ENCODE measurements at places on chromosomes 1 and 21.
A peak's percentile ranks its signal among the peaks of the same experiment; 100 is the strongest.

- DNase-seq: no peak
Observed at GRCh38 chr1:156823210-156823790, 6.7 kb upstream of the SH2D2A start.

DNA sequence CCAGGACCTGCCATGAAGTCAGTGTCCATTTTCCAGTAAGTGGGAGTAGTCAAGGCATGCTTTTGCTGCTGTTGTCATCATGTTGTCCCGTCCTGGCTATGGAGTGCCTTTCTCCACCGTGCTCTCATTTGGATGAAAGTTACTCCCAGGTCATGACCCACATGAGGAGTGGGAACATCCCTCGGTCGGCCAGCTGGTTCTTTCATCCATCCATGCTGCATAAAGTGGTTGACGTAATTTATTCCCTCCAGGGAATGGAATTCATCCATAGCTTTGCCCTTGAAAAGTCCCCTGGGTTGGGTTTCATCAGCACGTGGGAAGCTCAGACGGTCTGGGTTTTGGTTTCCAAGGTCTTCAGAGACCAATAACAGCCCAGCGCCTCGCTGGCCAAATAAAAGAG is 11.6 kb downstream of the PLA2G2A start:
- DNase-seq: no peak

DNA sequence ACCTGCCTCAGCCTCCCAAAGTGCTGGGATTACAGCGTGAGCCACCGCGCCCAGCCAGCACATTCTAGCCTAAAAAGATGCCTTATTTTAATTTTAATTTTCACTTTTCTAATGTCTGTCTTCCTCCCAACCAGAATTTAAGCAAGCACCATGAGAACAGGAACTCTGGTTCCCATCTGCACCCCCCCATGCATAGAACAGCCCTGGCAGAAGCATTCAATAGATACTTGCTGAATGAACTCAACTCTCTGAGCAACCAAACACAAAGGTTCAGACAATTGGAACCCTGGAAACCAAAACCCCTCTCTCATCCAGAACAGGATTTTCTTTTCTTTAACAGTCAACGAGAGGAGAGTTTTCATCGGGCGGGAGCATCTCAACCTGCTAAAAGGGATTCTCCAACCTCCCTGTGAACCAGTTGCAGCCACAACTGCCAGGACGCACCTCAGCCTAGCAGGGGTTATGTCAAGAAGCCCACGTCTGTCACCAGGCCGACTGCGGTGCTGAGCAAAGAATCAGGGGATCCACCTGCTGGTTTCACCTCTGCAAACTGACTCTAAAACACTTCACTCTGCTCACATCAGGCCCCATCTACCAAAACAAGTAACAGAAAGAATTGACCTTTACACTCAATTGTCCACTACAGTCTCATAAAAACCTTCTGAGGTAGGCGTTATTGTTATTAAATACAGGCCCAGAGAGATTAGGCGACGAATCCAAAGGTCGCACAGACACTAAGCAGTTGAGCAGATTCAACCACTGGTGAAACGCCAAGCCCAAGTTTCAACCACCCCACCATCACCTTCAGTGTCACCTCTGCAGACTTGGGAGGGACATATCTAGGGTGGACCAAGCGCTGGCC is 1.7 kb downstream of the KIAA2013 start:
- no peak for DNase-seq

DNA sequence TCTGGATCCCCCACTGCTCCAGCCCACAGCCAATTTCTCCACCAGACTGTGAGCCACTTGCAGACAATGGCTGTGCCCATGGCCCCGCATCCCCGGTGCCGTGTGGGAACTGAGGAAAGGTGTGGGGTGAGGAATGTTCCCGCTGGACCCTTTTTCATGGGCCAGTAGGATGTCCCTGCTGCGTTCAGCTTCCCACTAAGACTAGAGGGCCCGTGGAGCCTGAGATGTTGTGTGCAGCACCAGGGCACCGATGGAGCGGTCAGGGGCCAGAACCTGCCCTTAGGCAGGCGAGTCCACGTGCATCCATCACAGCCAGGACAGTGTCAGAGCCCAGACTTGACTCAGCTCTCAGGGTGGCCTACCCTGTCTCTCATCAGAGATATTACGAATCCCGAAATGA is 105.7 kb upstream of the COL6A1 start:
- DNase-seq: no peak

- DNase-seq: no peak
Observed at GRCh38 chr1:108537976-108538375, 21.9 kb upstream of the EEIG2 start.

- DNase-seq: no peak
Observed at GRCh38 chr1:173005196-173005864, 45.4 kb downstream of the TNFSF18 start.

GRCh38 chr21:32004291-32004690 is 131.5 kb downstream of the HUNK start:
- DNase-seq: peak; percentile 19

DNA sequence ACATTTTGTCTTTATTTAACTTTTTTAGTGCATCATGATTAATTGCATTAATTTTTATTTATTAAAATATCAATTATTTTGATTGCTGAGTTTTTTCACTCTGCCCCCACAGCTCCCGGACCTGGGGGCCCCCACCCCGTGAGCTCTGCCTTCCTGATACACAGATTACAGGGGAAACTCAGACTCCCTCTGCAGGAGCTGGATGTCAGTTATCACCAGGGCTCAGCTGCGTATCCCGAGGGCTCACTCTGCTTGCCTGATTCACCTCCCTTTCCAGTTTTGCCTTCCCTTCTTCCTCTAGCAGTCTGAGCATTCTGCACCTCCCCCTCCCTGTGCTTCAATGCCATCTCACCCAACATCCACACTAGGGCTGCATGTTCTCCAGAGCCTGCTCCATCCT is 98.2 kb downstream of the ATP1A1 start:
- no peak for DNase-seq

- no peak for DNase-seq
Observed at GRCh38 chr1:70044832-70045231, 160.5 kb downstream of the LRRC40 start.

- DNase-seq: peak; percentile 10
Observed at GRCh38 chr1:180301135-180301742, 71.2 kb downstream of the LHX4 start.

GRCh38 chr1:20322081-20322824 is 31.6 kb downstream of the VWA5B1 start:
- no peak for DNase-seq

GRCh38 chr1:156069490-156070455 is 8.8 kb downstream of the RAB25 start:
- no peak for DNase-seq

DNA sequence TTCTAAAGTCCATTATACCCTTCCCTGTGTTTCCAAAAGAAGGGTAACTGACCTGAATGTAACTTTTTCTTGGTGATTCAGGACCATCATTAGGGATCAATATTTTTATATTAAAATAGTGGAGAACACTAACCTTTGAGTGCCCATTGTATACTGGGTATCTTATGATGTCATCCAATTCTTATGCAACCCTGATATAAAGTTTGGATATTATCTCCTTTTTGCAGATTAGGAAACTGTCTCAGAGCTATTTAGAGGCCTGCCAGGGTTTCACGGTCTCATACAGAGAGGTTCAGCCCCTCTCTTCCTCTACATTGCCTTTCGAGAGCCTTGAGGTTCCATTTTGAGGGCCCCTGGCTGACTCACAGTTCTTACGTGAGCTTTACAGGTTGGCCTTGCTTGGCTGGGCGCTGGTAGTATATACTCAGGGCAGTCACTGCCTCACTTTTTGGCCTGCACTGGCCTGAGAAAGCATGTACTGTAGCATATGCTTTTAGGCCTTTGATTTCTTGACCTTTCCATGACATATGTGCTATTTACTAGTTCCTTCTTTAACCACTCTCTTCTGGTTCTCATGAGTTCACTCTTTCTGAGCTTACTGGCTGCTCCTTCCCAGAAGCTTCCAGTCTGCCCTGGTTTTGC is 15.7 kb upstream of the FOXO6 start:
- no peak for DNase-seq

- DNase-seq: no peak
Observed at GRCh38 chr1:109162626-109163025, 48.7 kb downstream of the ELAPOR1 start.

- no peak for DNase-seq
Observed at GRCh38 chr21:33312121-33312520, 12.6 kb upstream of the IFNAR1 start.

GRCh38 chr1:8529901-8530300 is 212.0 kb downstream of the SLC45A1 start:
- no peak for DNase-seq

DNA sequence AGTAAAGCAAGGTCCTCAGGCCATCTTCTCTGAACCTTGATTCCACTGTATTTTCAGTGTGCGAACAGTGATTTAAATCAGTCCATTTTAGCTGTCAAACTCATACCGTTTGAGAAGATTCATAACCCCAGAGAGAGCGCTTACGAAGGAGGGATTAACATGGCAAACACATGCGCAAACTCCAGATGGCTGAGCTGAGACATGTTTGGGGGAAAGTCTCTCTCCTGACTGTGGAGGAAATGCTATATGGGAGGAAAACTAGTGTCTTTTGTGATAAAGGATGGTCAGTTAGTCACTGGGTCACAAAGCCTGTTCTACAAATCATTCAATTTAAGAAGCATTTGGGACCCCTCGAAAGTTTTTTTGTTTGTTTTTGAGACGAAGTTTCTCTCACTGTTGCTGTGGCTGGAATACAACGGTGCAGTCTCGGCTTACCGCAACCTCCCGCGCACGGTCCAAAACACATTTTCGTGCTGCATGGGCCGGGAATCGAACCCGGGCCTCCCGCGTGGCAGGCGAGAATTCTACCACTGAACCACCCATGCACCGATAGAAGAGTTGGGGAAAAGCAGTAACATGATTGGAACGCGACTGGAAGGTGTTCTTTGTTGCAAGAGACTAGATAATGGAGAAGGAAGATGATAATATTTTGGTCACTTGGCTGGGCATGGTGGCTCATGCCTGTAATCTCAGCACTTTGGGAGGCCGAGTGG is 58.4 kb upstream of the CXADR start:
- peak; percentile 95 for DNase-seq

- DNase-seq: peak; percentile 46
Observed at GRCh38 chr21:17513214-17514123, 626 bp downstream of the CXADR start.

GRCh38 chr1:34845131-34845901 is 14.2 kb downstream of the SMIM12 start:
- DNase-seq: no peak

GRCh38 chr1:115056395-115056798 is 26.8 kb downstream of the TSHB start:
- DNase-seq: peak; percentile 41

DNA sequence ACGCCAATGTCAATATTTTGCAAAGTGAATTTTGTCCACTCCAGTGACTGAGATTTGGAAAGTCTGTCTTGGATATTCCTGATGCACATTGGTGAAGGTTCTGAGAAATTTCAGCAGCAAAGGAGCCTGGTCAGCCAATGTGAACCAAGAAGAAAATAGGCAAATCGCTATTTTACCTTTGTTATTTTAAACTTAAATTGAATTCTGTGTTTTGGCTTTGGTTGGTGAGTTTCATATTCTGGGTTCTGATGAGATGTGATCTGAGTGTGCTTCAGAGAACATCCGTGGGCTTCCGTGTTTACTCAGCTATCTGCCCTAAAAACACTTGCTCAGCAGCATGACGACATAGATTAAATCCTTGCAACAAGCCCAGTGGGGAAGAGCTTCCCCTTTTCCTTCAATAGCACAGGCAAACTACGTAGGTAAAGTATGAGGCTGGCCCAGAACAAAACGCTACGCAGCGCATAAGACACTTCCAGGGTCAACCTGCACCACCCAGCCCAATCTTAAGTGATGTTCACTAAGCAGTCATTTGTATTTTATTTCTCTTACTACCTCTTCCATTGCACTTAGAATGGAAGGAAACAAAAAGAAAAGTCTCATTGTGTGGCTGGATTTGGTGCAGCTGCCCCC is 176.4 kb upstream of the KAZN start:
- DNase-seq: no peak

- no peak for DNase-seq
Observed at GRCh38 chr1:51966559-51966958, 23.9 kb downstream of the RAB3B start.

DNA sequence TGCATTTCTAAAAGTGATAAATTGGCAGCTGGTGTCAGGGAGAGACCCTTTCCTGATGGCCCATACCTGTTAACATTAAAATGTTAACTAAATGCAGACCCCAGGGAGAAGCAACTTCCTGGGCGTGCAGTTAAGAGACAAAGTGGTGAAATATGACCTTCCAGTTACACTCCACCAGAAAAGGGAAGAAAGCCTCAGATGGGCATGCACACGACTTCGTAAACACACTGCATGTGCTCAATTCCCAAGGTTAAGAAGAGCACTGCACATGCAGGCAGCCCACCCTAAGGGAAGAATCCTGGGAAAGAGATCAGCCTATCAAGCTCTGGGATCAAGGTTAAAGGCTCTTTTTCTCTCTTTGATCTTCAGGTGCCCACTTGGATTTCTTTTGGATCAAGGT is 9.7 kb upstream of the GBP6 start:
- no peak for DNase-seq

DNA sequence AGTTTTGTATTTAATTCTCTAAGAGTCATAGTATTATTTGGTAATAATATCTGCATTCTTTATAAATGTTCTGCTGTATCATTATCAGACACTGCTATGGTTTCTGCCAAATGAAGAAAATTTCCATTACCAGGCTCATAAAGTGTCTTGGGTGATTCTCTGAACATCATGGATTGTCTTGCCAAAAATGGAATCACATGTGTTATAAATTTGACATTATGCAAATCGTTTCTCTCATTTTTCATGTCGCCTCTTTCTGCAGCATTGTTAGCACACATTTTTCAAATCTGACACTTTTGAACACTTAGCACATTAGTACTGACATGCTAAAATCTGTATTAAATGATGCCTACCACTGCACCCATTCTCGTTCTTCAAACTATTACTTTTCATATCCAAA is 74.2 kb upstream of the NEK7 start:
- no peak for DNase-seq

DNA sequence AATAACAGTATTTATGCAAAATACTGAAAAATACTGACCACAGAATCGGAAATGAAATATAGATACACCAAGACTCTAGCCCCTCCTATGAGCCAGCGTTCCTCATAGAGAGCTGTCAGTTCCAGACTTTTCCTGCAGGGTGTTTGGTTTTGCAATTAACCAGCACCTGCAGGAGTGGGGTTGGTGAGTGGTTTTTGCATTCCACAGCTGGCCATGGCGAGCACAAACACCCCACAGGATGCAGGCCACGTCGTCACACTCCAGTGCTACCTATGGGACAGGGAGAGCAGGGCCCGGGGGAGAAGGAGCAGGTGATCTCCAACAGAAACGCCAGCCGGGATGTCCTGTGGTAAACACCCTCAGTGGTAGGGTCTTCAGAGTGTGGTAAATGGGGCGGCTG is 94.1 kb downstream of the ERG start:
- DNase-seq: no peak

Measured in Daoy (cell line).